Activated gamma-delta T cell treated with Interleukin-2 at 50 U/mL for 16 hours (primary cell): ENCODE measurements at places on chromosomes 3 and 15.

DNA sequence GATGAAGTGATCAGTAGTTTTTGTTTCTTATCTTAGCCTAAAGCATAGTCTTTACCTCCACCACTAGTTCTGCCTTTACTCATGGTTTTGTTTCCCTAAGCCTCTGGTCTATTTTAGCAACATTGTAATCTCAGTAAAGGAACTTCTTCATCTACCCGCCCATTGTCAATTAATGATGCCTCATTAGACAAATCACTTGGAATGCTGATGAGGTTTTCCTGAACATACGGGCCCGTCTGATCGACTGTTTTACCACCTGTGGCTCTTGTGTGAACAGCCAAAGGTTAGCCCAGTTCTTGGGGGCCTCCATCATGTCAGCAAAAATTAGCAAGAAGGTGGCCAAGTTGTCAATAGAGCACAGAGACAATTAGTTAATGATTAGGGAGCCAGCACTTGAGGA is 470.1 kb upstream of the ARRDC4 start:
- DNase-seq: no peak

- DNase-seq: no peak
Measured at GRCh38 chr3:31572236-31573004, 39.7 kb downstream of the STT3B start.

- no peak for DNase-seq
Measured at GRCh38 chr3:178480795-178481194, 55.4 kb upstream of the KCNMB2 start.

DNA sequence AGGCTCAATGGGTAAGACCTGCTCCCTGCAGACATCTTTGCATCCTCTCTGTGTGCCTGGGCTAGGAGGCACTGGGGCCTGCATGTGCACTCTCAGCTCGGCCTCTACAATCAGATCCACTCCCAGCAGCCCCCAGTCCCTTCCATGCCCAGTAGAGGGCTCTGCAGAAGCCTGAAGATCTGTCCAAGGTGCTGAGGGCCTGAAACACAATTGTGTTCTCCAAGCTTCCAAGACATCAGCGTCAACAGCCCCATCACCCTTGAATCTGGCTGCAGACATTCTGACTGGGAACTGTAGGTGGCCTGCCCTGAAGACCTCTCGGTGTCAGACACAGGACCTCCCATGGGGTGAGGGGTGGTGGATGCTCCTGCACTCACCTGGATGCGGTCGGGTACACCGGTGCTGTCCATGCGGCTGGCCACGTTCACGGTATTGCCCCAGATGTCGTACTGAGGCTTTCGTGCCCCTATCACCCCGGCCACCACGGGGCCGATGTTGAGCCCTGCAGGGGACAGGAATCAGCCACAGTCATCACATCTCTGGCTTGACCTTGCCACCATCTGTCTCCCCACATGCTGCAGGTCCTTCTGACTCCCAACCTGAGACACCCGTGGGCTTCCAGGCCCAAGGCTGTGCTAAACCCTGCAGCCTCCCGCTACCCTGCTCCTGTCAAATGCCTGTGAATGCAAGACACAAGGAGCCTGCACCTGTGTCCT is 84.7 kb downstream of the SEC22A start:
- no peak for DNase-seq

GRCh38 chr3:73203101-73203500 is 141.6 kb downstream of the EBLN2 start:
- DNase-seq: no peak

DNA sequence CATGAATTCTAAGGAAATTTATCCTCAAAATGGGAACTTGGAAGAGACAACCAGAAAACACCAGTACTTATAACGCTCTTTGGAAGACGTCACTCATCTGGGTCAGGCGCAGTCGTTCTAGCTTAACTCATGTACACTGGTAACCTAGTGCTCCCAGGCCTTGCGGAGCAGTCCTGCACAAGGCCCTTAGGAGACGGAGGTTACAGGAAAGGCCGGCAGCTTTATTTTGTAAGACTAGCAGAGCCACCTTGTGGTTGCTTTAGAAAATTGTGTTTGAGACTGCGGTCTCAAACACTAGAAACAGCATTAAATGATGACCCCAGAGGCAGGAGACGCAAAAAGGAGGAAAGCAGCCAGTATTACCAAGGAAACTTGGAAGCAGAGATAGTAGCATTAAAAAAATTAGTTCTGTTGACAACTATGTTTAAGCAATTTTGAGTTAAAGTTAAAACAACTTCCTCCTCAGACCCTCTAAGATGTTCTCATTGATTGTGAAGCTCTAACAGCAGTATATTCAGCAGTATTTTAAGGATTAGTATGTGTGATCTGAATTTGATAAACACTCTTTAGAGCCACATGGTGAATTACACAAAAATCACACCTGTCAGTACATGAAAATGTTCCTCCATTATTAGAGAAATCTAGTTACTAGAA is 141.9 kb upstream of the C2CD4B start:
- no peak for DNase-seq

DNA sequence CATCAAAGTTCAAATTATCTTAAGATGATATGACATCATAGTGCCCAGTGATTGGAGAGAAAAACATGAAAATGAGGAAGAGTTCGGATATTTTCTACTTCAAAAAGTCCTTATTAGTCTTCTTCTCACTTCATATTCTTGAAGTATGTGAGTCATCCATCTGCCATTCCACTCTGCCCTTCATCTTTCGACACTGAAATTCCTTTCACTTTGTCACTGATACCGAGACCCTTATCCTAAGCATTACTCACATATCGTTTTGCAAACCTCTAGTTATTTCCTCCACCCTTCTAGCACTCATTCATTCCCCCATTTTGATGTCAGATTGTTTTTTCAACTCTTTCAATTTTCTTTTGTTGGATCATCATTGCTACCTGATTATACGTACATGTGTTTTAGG is 4.0 kb downstream of the OR5H14 start:
- no peak for DNase-seq

GRCh38 chr3:71360764-71361163 is 222.8 kb downstream of the FOXP1 start:
- DNase-seq: no peak

DNA sequence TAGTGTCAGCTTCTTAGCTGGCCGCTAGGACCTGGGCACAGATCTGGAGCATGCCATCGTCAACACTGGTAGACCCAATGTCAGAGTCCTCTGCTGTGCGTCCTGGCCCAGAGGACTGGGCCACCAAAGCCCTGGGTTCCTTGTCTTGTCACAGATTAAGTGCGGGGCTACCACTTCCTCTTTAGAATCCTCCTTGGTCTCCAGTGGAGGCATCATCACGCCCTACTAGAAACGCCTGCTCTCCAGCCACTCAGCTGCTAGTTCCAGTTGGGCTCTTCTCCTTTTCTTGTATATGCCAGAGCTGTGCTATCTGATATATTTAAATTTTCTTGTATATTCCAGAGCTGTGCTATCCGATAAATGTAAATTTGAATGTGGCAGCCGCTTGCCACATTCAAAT is 11.2 kb downstream of the PPCDC start:
- no peak for DNase-seq

DNA sequence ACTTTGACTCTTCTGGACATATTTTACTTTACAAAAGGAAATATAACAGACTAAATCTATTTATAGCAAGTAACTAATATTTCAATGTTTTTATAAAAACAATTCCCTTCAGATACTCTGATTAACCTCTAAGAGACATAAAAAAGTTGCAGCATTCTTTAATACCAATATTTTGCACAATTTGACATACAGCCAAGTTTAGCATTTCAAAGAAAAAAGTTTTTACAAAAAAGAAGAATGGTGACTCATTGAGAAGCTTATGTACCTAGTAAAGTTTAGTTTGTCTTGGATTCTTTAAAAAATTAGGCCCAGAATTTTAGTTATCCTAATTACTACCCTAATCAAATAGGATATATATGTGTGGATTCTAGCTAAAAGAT is 17.6 kb downstream of the DAZL start:
- DNase-seq: no peak

DNA sequence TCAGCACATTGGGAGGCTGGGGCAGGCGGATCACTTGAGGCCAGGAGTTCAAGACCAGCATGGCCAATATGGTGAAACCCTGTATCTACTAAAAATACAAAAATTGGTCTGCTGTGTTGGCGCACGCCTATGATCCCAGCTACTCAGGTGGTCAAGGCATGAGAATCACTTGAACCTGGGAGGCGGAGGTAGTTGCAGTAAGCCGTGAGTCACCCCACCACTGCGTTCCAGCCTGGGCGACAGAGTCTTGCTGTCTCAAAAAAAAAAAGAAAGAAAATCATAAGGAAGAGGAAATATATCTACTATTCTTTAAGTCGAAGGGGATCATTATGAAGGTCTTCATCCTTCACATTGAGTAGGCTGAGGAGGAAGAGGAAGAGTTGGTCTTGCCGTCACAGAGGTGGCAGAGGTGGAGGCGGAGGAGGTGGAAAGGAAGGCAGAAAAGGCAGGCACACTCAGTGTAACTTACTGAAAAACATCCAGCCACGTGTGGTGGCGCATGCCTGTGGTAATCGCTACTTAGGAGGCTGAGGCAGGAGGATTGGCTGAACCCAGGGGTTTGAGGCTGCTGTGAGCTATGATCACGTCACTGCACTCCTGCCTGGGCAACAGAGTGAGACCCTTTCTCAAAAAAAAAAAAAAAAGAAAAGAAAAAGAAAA is 14.2 kb downstream of the CSK start:
- DNase-seq: no peak

DNA sequence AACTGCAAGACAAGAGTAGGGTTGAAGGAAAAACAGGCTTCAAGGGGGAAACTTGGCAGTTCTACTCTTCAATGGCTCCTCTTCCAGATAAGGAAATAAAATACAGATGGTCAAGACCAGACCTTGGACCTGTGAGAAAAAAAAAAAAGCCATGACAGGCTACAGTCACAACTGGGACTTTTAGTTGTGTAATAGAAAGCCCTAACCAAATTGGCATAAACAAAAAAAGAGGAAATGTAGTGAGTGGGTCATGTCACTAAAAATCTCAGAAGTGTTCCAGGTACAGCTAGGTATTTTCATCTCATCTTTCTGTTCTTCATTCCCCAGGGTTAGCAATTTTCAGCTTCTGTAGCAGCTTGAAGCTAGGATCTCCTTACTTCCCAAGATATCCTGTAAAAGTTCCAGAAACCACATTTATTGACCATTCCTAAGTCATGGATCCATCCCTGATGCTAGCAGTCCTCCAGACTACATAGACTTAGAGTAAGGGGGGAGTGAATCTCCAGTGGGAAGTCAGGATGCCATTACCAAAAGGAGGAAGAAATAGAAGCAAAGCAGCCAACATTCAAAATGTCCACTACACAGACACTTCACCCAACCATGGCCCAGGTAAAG is 61.0 kb upstream of the CSTA start:
- DNase-seq: no peak

GRCh38 chr3:143825513-143825912 is 22.8 kb downstream of the SLC9A9 start:
- peak; percentile 19 for DNase-seq

DNA sequence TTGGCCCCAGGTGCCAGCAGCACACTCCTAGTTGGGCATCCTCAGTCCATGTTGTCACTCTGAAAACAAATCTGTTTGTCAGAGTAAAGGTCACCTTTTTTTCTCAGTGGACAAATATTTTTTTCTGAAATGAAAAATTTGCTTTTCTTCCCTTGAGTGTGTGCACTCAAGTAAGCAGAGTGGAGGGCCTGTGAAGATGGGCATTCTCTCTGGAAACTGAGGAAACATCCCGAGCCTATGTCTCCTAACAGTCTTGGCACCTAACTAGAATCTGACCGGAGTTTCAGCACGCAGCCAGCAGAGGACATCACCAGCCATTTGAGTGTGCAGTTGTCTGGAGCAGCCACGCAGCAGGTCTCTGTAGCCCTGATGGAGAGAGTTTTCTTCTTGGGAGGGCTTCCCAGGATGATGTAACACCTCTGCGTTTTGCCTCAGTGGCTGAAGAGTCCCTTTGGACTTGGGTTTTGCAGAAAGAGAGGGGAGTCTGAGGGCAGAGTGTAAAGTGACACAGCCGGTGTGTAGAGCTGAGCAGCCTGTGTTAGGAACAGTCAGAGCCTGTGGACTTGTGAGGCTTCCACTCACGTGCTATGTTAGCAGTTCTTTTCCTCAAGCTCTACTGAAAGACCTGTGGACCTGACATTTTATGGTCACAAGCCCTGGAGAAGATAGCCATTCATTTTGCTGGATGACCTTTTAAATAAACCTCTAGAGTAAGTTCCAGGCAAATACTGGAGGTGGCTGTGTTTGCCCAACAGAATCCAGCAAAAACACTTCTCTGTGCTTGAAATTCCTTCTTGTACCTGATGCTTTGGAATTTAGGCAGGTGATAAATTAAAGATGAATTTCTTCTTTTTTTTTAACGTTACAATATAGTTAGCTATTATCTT is 51.6 kb downstream of the ABHD2 start:
- DNase-seq: no peak

DNA sequence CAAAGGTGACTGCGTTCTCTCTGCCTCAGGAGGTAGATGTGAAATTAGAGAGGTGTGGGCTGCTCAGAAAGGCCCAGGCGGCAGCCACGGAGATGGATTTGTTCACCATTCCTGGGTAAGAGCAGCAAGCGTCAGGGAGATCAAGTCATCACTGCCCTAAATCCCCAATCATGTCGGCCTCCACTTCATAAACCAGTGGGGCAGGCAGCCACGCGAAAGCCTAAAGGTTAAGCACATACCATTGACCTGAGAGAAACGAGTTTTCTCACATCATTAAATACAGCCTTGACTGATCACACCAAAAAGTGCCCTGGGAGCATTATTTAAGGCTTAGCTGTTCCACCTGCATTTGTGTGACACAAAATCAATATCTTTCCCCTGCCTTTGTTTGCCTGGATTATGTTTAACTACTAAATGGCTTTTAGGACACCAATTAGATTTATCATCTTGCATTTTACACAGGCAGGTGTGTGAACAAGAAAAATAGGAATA is 50.7 kb upstream of the FOXB1 start:
- DNase-seq: no peak

DNA sequence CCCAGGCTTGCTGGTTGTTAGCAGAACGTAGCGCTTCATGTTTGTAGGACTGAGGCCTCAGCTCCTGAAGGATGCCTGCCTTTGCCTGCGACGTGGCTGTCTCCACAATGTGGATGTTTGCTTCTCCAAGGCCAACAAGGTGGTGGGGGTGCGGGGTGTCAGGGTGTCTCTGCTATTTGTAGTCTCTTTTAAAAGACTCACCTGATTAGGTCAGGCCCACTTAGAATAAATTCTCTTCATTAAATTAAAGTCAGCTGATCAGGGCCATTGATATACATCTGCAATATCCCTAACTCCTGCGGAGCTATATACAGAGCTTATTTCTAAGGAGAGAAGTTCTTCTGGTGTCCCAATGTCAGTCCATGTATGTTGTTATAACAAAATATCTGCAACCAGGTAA is 44.8 kb downstream of the PTPRG start:
- no peak for DNase-seq

GRCh38 chr3:67864587-67865183 is 210.3 kb upstream of the SUCLG2 start:
- no peak for DNase-seq

DNA sequence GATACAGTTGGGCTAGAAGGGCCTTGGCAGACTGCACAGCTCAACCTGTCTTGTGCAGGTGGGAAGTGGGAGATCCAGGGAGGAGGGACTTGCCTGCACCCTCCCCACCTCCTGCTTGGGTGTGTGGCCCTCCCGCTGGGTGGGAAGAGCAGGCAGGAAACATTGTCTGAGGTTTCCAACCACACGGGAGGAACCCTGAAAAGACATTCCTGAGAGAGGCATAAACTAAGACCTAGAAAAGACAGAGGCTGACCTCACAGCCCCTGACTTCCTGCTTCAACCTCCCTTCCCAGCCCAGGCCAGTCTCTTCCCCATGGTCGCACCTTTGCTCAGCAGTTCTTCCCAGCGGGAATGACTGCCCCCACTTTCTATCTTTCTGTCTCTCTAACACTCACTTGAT is 46.3 kb upstream of the INSYN1 start:
- no peak for DNase-seq

GRCh38 chr3:110479731-110480130 is 591.9 kb upstream of the NECTIN3 start:
- DNase-seq: no peak
